ENCODE measurements at places on chromosomes 5 and 9. TPM values are rescaled to one million over a fixed set of nuclear protein-coding genes. Genes with fewer than 3 reads are reported as not detected.

- no peaks in the 10 kb centered on the region for H3K27me3 ChIP-seq
- H3K4me3 ChIP-seq = no peak overlapping the region
- H3K27ac ChIP-seq = no peak overlapping the region
- peaks cover 3% of the 10 kb centered on the region for H3K4me1 ChIP-seq
Observed at GRCh38 chr9:133683586-133684120, 47.5 kb downstream of the DBH start.

RNF183 gene
- total RNA-seq = 0.48 TPM

- no peak overlapping the region for H3K4me3 ChIP-seq
- no peaks in the 10 kb centered on the region for H3K36me3 ChIP-seq
- no peak for DNase-seq
- no peaks in the 10 kb centered on the region for H3K4me1 ChIP-seq
- H3K27ac ChIP-seq = no peak overlapping the region
- no peaks in the 10 kb centered on the region for H3K27me3 ChIP-seq
Observed at GRCh38 chr5:163790497-163790896, 285.1 kb downstream of the MAT2B start.

GRCh38 chr9:87434366-87434765, 63.3 kb upstream of the DAPK1 start:
- H3K36me3 ChIP-seq = no peaks in the 10 kb centered on the region
- no peak overlapping the region for H3K4me3 ChIP-seq

DNA sequence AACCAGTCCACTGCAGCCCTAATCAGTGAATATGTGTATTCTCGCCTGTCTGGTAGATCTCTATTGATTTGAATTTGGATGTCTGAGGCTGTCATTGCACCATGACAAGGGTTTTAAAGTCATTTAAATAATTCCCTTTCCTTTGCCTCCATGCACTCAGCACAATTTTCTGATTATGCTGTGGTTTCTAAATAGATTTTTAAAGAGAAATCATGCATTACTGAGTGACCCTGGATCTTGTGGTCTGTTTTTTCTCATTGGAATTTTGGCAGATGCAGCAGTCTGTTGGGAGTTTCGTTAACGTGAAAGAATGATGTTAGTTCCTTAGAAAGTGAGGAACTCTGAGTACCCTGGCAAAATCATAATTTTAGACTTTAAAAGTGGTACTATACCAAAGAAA, 396.0 kb downstream of the LRRC70 start:
- no peaks in the 10 kb centered on the region for H3K36me3 ChIP-seq
- no peak overlapping the region for H3K27ac ChIP-seq
- no peaks in the 10 kb centered on the region for H3K27me3 ChIP-seq
- DNase-seq = no peak
- H3K4me1 ChIP-seq = no peaks in the 10 kb centered on the region
- H3K4me3 ChIP-seq = no peak overlapping the region

GRCh38 chr9:108525186-108525585, 330.6 kb downstream of the ACTL7B start:
- no peaks in the 10 kb centered on the region for H3K36me3 ChIP-seq
- H3K4me1 ChIP-seq = no peaks in the 10 kb centered on the region
- H3K27ac ChIP-seq = no peak overlapping the region
- H3K4me3 ChIP-seq = no peak overlapping the region
- peaks cover 53% of the 10 kb centered on the region for H3K27me3 ChIP-seq
- DNase-seq = no peak

CATSPER3 gene
- 1.0 TPM for total RNA-seq
